CD4-positive, alpha-beta T cell treated with Interleukin-6 for 4 hours (primary cell): ENCODE measurements at places on chromosomes 16 and 17.

- DNase-seq, result peak; percentile 30
These were observed 5.2 kb downstream of the PECAM1 start for GRCh38 chr17:64385187-64386083.

DNA sequence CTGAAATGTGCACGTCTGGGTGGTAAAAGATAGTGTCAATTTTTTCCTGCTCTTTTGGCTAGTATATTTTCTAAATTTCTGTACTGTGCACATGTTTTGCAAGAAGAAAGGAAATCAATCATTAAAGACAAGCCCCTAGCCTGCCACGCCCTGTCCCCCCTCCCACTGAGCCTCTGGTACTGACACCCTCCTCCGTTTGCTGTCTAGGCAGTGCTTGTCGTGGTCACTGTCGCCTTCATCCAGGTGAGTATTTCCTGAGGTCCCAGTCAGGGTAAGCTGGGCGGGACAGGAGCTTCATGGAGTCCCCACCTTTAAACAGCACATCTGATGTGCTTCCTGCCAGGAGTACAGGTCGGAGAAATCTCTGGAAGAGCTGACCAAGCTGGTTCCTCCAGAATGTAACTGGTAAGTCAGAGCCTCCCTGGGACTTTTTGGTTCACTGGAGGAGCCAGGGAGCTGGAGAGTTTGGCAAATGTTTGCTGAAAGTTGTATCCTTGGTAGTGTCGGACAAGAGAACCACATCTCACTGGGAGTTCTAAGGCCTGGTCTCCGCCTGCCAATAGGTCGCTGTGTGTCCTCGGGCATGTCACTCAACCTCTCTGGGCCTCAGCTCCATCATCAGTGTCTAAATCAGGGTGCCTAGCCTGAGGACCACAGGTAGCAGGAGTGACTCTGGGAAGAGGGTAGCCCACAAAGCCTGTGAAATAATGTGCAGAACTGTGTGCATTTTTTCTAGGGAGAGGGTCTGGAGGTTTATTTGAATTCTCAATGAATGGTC lies 42.2 kb downstream of the ATP2C2 start:
- DNase-seq, result no peak

DNA sequence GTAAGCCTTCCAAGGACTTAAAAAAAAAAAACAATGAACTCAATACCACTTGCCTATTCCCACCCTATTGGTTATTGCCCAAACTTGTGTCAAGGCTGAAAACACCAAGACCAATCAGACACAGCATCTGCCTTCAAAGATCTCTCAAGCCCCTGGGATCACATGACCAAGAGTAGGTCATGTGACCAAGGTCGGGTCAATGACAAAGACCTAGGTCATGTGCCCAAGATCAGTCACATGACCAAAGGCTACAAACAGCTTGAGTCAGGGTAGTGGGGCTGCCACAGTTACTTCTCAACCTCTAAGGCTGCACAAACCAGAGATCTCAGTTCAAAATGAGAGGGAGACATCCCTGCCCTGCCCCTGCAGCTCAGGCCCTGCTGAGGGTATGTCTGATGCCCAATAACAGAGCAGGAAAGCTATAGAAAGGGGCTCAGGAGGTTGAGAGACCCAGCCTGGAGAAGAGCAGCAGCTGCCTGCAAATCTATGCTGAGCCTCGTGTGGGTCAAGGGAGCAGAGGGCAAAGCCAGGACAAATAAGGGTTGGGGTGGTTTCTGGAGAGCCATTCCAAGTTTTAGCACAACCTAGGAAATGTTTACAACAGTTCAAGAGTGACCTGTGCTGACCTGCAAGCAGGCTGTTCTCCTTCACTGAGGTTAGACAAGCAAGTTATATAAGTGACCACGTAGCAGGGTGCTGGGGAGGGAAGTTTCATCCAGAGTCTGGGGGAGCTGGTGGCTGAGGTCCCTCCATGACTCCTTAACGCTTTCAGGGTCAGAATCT lies 48.8 kb downstream of the PIMREG start:
- no peak for DNase-seq

GRCh38 chr16:84054916-84055315 lies 12.3 kb upstream of the SLC38A8 start:
- DNase-seq, result no peak

DNA sequence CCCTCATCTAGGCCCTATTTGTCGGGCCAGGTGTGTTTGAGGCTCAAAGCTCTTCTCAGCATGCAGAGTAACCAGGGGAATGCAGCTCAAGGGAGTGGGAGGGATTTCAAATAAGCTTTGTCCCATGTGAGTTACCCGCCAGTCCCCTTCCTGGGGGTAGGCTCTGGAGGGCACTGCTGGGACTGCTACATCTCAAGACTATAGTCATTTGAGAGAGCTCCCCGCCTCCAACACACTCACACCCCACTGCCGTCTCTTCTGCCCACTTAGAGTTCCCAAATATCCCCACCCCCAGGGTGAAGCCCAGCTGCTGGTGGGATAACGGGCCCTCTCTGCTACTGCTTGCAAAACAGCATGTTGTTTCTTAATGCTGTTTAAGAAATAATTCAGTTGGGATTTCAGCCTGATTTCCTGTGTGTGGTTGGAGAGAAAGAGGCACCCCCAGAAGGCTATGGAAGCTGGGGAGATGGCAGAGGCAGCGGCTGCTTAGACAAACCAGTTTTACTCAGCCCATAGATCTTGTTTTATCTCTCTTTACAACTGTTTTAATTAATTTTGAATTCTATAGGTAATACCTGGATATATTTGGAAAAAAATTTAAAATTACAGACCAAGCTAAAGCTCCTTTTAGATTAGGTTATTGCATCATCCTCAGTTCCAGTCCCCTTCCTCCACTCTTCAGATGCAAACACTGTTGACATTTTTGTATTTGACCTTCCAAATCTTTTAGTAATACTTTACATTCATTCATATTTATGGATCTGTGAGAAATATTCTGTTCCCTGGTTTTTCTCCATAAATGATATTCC lies 4.1 kb upstream of the MPO start:
- no peak for DNase-seq

DNA sequence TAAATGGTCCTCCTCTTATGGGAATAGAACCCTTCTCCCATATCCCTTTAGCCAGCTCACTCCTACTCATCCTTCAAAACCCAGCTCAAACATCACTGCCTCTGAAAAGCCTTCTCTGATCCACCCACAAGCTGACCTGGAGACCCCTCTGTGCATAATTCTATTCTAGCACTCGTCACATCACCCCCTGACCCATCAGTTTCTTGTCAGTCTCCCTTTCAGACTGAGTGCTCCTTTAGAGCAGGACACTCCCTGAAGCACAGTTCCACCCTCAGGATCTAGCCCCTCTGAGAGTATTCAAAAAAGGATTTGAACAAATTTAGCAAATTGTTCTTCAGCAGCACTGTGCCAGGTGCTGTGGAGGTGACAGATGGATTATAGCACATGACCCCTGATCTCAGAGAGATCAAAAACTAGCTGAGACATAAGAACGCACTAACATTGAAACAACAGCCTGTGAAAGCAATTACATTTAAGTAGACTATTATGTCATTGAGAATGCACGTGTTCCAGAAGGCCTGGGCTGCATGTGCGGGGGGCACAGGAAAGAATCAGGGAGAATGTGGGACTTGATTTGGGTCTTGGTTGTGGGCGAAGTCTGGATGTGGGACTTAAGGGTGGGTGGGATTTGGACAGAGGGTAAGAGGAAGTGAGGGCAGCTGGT lies 43.5 kb downstream of the MRPS23 start:
- no peak for DNase-seq

DNA sequence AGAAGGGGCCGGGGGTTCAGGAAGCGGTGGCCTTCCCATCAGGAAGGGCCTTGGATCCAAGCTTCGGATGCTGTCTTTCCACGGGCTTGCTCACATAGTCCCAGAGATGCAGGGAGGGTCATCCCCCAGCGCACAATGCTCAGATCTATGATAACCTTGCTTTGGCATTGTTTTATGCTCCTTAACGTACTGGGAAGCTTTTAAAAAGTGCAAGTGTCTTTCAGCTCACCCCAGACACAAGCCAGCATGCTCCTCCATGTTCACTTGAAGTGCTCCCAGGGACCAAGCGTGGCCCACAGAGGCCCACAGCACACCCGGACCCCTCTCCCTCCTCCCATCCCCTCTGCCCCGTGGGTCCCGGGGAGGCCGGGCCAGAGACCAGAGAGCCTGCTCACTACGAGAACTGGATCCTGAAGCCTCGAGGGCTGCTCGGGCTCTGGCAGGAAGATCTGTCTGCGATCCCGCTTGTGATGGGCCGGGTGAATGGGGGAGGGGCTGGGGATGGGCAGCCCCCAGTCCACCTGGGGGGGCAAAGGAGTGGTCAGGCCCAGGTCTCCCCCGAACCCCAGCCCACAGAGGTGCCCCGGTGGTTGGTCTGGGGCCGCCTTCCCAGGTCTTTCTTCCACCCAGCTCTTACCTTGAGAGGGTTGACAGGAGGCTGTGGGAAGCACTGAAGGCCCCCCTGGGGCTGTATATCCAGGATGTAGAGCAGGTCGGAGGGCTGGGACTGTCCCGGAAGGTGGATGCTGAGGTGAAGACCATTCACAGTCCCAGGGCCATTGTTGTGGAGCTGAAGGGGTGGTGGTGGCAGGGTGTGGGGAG lies 11.8 kb upstream of the FAM171A2 start:
- DNase-seq, result no peak

DNA sequence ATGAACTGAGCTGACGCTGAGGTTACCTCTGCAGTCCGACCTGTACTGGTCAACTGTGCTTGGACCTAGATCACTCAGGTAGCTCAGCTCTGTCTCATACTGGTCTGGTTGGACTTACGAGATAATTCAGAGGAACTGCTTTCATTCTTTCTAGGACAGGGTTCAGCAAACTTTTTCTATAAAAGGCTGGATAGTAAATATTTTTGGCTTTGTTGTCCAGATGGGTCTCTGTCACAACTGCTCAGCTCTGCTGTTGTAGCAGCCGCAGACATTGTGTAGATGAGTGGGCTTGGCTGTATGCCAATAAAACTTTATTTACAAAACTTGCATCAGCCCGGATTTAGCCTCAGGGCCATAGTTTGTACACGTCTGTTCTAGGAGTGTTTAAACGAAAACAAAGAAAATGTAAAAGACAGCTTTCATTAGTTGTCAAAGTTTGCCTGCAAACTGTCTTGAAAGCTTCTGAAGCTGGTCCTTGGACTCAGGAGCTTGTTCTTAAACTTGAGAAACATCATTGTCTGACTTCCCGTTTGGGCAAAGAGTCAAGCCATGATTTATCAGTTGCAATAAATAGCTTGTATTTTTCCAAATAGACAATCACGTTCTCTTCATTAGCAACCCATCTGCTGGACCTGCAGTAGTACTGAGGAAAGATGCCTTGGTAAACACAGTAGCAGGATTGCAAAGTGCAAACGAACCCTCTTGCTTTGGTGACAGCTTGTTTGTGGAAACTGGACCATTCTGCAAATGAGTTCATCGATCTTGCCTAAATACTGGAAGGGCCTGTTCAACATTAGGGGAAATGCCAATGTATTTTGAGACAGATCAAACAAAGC lies 253.4 kb downstream of the SNX29 start:
- DNase-seq, result no peak

GRCh38 chr17:79995696-79996095 lies 40.0 kb downstream of the TBC1D16 start:
- DNase-seq, result no peak

DNA sequence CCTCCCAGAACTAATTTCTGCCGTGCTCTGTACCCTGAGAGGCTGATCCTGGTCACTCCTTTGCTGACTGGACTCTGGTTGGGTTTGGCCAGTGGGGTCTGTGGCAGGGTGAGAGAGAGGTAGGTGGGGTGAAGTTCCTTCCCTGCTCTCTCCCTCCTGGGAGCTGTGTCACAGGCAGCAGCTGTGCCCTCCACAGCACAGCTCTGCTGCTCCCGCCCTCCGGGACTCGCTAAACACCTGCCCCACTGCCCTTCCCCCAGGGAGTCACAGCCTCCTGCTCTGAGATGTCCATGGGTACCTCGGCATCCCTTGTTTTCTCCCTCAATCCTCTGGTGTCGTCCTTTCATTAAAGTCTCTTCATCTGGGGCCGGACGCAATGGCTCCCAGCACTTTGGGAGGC lies 66.4 kb downstream of the SRCIN1 start:
- DNase-seq, result no peak

DNA sequence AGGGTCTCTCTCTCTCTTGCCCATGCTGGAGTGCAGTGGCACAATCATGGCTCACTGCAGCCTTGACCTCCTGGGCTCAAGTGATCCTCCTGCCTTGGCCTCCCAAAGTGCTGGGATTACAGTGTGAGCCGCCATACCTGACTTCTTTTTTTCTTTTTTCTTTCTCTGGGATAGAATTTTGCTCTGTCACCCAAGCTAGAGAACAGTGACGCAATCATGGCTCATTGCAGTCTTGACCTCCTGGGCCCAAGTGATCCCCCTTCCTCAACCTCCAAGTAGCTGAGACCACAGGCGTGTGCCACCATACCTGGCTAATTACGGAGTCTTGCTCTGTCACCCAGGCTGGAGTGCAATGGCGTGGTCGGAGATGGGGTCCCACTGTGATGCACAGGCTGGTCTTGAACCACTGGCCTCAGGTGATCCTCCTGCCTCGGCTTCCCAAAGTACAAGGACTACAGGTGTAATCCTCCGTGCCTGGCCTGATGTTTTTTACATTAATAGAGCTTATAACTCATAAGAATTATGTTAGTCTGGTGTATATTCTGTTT lies 76.5 kb downstream of the BCAS3 start:
- no peak for DNase-seq

DNA sequence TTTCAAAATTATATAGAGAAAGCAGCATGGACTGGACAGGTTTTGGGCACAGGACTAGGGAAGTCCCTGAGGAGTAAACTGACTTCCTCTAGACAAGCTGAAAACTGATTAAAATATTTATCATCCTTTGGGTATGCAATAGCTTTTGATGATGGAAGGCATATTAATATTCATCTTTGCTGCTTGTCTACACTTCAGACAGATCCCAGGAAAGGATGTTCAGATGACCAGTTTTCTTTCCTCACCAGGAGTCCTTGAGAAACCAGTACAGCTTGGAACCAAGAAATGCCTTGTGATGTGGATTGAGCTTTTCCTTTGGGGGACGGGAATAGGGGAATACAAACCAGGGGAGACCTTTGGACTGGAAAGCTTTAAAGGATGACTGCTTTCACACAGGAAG lies 195.5 kb downstream of the FTO start:
- no peak for DNase-seq

DNA sequence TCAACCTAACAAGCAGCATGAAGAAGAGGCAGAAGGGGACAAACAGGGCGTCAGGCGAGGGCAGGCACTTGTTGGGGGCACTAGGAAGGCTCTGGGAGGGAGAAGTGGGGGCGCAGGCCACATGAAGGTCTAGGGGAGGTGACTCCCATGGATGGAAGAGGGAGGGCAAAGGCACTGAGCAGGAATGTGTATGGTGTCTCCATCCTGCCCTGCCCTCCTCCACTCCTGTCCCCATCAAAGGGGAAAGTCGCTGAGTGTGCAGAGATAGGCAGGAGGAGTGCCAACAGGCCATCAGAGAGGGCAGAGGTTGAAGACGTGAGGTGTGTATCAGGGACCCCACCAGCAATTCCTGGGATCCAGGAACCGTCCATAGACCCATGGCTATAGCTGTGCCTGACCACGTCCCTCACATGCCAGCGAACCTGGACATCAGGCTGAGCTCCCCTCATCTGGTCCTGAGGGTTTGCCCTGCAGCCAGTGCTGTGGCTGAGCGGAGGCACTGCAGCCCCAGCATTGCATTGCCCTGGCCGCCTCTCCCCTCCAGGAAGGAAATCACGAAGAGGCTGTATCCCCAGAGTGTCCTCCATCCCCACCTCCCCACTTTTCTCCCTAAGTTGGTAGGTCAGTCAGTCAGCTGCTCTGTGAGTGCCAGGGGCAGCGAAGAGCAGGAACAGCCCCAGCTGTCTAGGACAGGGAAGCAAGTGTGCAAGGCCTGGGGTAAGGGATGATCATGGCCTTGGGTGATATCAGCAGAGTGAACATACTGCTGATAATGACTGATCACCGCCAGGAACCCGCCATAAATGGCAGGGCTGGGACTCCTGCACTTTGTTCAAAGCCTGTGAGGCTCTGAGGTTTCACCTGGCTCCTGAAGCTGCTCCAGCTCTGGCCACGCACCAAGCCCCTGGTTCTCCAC lies 6.2 kb upstream of the CYB561 start:
- DNase-seq, result no peak
